ENCODE measurements at places on chromosomes 6 and 20. TPM values are rescaled to one million over a fixed set of nuclear protein-coding genes. Genes with fewer than 3 reads are reported as not detected.

The MUC22 gene
- not detected for total RNA-seq

The SUMO4 gene
- total RNA-seq, result 1.3 TPM

The RTN4IP1 gene
- 4.7 TPM for total RNA-seq

The BNIP5 gene
- not detected for total RNA-seq

The TP53INP2 gene
- 8.5 TPM for total RNA-seq

The GRM1 gene
- total RNA-seq, result 0.13 TPM

The PHF20 gene
- 22.2 TPM for total RNA-seq

The SLC26A8 gene
- 0.26 TPM for total RNA-seq

The JAG1 gene
- 219 TPM for total RNA-seq

The GGTLC1 gene
- not detected for total RNA-seq

The SLC17A4 gene
- not detected for total RNA-seq

The SLC25A27 gene
- total RNA-seq, result 6.4 TPM

The OXT gene
- total RNA-seq, result not detected

The NNAT gene
- not detected for total RNA-seq

The SPDEF gene
- under 0.01 TPM for total RNA-seq

The APCDD1L gene
- total RNA-seq, result 2.4 TPM

Measured in aortic smooth muscle cell (primary cell).